Germinal center (tissue), 1 donor: ENCODE measurements at places on chromosomes 16 and 17.

DNA sequence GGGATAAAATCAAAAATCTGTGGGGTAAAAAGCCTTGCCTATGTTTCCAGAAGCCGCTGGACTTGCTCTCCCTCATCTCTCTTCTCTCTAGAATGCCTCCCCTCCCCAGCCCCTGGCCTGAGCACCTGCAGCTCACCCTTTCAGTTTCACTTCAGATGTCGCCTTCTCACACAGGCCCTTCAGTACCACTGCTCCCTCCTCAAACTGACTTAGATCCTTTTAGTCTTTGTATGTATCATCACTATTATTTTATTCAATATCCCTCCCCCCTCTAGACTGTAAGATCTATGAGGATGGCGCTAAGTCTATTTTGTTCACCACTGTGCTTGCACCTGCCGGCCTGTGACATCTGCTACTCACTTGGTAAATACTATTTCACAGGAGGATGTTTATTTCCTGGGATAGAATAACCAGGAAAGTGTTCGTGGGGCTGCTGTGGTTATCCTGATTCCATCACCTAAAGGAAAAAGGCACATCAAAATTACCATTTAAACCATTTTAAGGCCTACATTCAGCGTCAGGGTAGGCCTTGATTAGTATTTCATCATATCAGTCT is 122.3 kb downstream of the MRTFB start:
- DNase-seq: no peak

- no peak for DNase-seq
Observed at GRCh38 chr17:2611627-2612026, 18.2 kb downstream of the PAFAH1B1 start.

DNA sequence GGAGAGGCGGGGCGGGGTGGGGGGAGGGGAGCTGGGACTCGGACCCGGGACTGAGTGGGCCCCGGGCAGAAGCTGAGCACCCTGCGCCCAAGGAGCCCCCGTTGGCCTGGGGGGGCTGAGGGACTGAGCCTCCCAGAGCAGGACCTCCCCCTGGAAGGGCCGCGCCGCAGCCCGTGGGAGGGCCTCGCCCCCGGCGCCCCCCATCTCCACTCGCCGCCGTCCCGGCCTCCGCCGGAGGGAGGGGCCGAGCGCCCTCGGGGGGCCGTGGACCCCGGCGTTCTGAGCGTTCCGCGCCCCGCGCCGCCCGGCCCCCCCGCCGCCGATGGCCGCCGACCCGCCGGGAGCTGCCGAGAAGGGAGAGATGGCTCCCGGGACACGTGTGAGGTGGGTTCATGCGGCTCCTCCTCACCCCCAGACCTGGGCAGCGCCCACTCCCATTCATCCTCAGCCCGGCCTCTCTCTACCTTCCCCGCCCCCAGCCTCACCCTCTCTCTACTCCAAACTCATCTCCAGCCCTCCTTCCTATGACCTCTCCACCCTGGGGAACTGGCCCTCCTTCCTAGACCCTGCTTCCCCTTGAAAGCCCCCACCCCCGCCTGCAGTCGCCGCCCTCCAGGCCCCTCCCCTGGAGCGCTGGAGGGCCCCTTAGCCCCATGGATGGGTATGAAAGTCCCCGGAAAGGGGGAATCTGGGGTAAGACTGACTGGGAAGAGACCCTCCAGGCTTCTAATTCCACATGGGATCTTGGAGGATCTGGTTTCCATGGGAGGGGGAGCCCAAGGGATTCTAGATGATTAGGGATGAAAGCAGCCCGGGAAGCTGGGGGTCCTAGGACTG is 922 bp downstream of the FBXL19 start:
- peak; percentile 14 for DNase-seq

- DNase-seq: no peak
Observed at GRCh38 chr17:49201481-49201927, 8.9 kb downstream of the GNGT2 start.

DNA sequence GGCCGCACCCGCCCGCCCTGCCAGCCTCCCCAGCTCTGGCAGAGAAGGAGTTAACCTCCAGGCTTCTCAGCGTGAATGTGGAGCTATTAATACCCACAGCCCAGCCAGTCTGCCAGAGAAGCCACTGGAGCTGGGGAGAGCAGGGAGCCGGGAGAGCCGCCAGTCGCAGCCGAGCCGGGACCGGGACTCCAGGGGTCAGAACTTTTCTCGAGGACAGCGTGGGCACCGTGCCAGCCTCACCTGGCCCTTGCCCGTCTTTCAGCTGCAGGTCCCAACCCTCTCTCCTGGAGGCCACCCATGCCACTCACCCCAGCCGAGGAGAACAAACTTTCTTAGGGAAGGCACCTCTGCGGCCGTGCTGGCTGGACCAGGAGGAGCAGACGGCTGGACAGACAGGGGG is 33.8 kb upstream of the SBK1 start:
- DNase-seq: no peak

DNA sequence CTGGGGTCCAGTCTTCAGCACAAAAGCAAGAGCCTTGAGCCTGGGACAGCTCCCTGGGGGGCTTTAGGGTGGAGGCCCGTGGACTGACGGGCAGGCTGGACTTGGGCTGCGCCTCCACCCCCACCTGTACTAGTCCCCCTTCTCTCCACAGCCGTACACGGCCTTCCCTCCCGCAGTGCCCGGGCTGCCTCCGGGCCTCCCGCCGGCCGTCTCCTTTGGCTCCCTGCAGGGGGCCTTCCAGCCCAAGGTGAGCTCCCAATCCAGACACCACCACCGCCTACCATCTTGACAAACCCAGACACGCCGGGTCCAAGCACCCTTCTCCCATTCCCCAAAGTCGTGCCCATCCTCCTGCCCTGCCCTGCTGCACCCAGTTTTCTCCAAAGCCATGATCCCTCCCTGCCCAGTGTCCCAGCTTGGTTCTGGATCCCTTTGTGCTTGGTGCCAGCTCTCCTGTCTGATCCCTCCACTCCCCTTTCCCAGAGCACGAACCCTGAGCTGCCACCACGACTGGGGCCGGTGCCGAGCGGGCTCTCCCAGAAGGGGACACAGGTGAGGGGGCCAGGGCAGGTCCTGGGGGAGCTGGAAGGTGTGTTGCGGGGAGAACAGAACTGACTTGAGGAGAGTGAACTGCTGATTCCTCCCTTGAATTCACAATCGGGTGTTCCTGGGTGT is 7.1 kb downstream of the FBRS start:
- DNase-seq: no peak

DNA sequence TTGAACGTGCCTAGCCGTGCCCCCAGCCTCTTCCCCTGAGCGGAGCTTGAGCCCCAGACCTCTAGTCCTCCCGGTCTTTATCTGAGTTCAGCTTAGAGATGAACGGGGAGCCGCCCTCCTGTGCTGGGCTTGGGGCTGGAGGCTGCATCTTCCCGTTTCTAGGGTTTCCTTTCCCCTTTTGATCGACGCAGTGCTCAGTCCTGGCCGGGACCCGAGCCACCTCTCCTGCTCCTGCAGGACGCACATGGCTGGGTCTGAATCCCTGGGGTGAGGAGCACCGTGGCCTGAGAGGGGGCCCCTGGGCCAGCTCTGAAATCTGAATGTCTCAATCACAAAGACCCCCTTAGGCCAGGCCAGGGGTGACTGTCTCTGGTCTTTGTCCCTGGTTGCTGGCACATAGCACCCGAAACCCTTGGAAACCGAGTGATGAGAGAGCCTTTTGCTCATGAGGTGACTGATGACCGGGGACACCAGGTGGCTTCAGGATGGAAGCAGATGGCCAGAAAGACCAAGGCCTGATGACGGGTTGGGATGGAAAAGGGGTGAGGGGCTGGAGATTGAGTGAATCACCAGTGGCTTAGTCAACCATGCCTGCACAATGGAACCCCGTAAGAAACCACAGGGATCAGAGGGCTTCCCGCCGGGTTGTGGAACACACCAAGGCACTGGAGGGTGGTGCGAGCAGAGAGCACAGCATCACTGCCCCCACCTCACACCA is 724 bp downstream of the GAA start:
- DNase-seq: peak; percentile 62

GRCh38 chr17:42843358-42843934 is 934 bp upstream of the AOC2 start:
- DNase-seq: peak; percentile 39

- no peak for DNase-seq
Observed at GRCh38 chr16:15032547-15033308, 23.1 kb downstream of the NTAN1 start.

- DNase-seq: peak; percentile 55
Observed at GRCh38 chr16:30186782-30187555, 3.6 kb downstream of the CORO1A start.

GRCh38 chr16:62201911-62202310 is 165.7 kb upstream of the CDH8 start:
- DNase-seq: no peak

DNA sequence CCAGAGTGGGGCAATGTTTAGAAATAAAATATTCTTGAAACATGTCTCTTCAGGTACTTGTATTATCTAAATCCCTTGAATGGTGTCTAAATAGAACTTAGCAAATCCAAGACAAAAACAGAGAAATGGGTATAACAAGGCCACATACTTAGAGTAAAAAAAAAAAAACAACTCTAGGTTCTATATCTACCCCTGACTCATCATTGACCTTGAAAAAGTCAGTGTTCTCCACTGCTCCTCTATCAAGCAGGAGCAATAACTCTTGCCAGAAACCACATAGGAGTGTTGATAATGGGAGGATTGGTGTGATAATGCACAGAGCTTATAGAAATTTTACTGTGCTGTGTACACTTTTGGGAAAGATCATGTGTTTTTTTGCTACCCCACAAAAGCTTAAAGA is 296.6 kb upstream of the PMFBP1 start:
- no peak for DNase-seq

- DNase-seq: no peak
Observed at GRCh38 chr17:32143527-32143870, 1.2 kb downstream of the RHOT1 start.

DNA sequence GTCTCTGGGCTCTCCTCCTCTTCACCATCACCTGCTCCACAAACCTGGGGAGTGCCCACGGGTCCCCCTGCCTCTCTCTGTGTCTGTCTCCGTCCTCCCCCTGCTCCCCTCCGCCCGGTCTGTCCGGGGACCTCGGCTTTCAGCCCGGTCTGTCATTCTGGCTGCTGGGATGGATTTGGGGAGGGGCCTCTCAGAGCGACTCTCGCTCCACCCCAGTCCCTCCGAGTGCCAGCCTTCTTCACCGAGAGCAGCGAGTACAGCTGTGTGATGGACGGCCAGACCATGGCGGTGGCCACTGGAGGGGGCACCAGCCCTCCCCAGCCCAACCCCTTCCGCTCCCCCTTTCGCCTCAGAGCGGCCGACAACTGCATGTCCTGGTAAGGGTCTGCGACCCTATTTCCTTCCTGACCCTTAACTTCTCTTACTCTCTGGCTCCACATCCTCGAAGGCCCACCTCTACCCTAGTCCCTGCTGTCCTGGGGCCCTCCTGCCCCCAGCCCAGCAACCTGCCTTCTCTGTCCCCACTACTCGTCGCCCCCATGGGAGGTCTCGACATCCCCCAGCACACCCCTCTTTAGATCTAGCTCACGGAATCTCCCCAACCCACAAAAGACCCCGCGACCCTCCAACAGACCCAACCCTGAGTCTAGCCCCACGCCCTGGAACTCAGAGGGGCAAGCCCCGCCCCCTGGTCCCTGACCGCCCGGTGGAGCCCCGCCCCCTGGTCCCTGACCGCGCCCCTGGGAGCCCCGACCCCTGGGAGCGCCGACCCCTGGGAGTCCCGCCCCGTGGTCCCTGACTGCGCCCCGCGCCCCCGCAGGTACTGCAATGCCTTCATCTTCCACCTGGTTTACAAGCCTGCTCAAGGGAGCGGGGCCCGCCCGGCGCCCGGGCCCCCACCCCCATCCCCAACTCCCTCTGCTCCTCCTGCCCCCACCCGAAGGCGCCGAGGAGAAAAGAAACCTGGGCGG is 5.6 kb upstream of the CXCL16 start:
- no peak for DNase-seq

GRCh38 chr16:50742576-50743200 is 802 bp downstream of the CYLD start:
- peak; percentile 80 for DNase-seq

DNA sequence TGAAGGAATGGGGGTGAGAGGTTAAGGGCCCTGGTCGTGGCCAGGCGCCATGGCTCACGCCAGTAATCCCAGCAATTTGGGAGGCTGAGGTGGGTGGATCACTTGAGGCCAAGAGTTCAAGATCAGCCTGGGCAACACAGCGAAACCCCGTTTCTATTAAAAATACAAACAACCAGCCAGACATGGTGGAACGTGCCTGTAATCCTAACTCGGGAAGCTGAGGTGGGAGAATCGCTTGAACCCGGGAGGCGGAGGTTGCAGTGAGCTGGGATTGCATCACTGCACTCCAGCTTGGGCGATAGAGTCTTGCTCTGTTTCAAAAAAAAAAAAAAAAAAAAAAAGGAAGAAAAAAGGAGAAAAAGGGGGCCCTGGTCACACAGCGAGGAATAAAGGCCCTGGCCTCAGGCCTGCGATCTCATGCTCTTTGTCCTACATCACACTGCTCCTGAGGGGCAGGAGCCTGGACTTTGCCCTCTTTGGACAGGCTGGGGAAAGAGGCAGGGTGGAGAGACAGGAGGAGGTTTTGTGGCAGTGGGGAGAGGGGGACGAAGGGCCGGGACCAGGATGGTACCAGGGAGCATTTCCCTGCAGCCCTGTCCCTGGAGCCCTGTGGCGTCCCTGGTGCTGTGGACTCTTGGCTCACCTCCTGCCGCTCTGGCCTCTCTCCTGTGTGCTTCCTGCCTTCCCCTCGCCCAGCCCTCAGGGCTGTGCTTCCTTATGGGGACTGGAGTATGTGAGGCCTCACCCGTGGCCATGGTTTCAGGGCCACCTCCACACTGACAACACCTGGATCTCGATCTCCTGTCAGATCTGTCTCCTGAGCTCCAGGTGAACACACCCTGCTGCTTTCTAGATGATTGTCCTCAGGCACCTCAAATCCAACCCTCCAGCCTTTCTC is 19.7 kb upstream of the SLC25A19 start:
- DNase-seq: no peak

DNA sequence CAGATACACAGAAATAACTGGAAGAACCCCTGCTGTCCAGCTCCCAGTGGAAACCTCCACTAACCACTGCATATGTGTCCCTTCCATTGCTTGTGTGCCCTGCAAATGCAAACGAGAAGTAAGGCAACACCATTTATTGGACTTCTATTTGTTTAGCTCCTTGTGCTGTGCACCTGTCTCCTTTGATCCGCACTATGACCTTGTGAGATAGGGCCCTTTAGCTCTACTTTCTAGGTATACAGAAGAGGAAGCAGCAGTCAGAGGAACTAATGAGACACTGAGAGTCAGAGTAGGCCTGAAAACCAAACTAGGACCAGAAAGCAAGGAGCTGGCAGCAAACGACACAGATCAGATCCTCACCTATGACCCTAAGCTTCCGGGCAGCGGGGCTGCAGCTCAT is 22.4 kb downstream of the SOX9 start:
- DNase-seq: no peak

GRCh38 chr16:83550183-83550569 is 257.6 kb upstream of the HSBP1 start:
- no peak for DNase-seq

- DNase-seq: no peak
Observed at GRCh38 chr17:57517273-57517631, 227.8 kb downstream of the CCDC182 start.

DNA sequence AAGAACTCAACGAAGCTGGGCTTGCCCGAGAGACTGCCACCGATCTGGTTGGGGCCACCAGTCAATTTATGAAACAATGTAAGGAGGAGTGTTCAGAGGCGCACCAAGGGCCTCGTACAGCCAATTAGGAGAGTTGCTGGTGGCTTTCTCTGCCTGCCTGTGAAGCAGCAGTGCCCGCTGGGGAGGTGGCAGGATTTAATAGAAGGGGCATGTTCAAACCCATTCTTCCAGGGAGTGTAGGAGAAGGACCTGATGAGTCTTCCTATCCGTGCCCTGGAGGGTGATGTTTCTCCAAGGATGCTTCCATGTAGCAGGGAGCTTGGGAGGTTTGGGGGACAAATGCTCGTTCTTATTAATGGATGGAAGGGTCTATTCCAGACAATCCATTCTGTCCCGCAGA is 178.4 kb downstream of the CCDC182 start:
- DNase-seq: no peak

GRCh38 chr16:52757746-52758472 is 211.0 kb upstream of the TOX3 start:
- no peak for DNase-seq
